ENCODE measurements at places on chromosomes 4 and X.

DNA sequence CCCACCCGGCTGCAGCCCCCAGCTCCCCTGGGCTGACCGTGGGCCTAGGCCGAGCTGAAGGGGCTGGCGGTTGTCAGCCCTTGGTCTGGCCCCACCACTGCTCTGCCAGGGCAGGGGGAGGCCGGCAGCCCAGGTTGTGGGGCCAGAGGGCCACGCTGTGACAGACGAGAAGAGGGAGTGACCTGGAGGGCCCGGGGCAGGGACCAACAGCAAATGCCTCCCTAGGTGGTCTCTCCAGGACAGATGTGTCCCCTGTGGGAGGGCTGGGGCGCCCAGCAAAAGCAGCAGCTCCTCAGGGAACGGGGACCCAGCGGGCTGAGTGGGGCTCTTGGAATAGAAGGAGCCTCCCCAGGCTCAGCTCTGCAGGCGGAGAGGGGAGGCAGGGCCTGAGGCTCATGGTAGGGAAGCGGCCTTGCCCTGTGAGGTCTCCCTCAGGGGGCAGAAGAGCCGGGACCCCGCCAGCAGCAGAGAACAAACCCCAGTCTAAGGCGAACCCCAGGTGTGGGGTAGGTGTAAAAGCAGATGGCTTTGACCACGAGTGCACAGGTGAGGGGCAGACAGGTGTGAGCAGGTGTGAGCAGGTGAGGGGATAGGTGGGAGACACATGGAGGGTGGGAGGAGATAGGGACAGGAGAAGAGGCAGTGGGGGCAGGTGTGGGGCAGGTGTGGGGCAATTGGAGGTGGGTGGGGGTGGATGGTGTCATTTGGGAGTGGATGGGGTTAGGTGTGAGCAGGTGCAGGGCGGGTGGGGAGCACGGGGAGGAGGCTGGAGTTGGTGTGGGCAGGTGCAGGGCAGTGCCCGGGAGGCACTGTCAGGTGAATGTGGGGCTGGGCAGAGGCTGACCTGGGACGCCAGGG lies 34.1 kb upstream of the SPON2 start:
- no peak for DNase-seq

DNA sequence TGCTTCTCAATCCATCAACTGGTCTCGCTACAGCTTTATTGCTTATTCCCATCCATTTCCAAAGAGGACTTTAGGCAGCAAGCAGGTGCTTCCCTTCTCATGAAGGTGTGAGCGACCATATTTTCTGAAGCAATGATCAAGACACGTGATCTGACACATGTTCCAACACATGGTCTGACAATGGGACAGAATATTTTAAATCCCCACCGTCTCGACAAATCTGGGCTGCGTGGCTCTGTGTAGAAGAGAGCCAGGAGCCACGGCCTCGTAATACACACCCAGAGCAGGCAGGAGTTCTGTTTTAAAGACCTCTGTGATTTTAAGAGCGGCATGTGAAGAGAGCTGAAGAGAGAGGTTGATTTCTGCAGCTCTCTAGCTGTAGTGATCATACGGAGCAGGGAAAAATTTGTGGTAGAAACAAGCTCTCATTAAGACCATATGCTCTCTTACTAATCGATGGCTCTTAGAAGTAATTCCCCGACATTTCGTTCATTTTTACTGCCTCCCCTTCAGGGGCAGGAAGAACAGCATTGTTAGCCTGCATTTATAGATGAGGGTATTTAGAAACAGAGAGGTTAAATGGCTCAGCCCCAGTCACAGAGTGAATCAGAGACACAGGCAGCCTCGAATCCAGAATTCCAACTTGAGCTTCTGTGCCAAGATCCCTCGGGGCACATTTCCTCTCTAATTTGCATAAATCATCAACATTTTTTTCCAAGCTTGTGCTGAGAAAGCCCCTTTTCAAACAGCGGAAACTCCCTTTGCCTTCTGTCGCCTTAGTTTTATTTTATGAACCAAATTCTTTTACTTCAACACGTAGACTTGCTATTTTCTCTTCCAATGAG lies 91.0 kb upstream of the BCOR start:
- DNase-seq = no peak

- DNase-seq = no peak
Observed at GRCh38 chr4:139312552-139313332, 10.5 kb upstream of the NDUFC1 start.

GRCh38 chrX:31258166-31258565 lies 186.3 kb upstream of the FTHL17 start:
- DNase-seq = no peak

GRCh38 chr4:85929961-85930665 lies 429.7 kb downstream of the MAPK10 start:
- DNase-seq = no peak

GRCh38 chr4:96145601-96146000 lies 305.7 kb downstream of the PDHA2 start:
- no peak for DNase-seq

DNA sequence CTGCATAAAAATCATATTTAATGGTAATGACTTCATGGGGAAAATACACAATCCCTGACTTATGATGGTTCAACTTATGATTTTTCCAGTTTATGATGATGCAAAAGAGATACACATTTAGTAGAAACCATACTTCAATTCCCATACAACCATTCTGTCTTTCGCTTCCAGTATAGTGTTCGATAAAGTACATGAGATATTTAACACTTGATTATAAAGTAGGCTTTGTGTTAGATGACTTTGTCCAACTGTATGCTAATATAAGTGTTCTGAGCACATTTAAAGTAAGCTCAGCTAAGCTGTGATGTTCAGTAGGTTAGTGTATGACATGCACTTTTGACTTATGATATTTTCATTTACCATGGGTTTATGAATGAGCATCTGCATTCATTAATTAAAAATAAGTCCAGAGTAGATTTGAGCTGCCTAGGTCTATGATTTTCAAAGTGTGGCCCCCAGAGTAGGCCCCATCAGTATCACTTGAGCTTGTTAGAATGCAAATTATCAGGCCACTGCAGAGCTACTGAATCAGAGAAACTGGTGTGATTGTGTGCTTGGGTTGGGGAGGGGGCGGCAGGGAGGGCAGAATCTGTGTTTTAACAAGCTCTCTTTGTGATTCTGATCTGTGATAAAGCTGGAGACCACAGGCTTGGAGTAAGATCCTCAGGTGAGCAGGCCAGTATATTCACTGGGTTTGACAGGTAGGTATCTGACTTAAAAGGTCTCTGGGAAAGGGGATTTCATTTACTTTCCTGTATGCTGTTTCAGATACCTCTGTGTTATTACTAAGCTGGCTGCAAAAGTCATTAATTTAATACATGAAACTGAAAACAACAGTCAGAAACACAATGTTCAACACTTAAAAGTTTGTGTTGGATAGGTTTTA lies 8.4 kb downstream of the ATP10D start:
- DNase-seq = no peak

DNA sequence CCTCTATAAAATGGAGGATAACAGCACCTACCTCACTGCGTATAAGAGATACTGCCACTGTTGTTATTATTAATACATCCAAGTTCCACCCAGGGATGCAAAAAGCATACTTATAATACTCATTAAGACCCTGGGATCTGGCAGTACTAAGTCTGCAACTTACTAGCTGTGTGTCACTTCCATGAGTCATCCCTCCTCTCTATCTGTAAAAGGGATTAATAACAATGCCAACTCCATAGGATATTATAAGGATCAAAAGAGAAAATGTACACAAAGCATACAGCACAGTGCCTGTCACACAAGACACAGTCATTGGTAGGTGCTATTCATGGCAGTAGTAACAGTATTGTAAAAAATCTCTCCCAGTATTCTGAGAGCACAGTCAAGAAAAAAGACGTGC lies 216.7 kb downstream of the HS6ST2 start:
- no peak for DNase-seq

DNA sequence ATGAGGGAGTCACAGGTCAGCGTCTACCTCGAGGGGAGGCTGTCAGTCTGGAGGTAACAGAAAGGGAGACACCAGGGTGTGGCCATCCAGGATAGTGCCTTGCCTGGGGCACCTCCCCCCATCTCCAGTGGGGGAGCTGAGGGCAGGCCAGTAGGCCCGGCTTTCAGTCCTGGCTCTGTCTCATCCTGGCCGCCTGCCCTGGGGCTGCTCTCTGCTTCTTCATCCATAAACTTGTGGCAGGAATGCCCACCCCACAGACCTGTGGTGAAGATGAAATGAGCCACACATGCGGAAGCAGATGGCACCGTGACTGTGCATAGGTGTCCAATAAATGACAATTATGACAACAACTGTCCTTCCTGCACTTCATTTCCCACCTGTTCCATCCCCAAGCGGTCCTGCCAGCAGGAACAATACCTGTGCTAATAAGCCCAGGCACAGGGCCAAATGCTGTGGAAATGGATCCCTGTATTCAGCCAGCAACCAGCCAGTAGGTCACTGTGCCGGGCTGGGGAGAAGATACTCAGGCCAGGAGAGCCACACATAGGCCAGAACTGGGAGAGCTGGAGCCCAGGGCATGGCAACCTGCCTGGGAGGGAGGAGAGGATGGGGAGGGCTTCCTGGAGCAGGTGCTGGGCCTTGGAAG lies 30.2 kb downstream of the TRO start:
- no peak for DNase-seq

DNA sequence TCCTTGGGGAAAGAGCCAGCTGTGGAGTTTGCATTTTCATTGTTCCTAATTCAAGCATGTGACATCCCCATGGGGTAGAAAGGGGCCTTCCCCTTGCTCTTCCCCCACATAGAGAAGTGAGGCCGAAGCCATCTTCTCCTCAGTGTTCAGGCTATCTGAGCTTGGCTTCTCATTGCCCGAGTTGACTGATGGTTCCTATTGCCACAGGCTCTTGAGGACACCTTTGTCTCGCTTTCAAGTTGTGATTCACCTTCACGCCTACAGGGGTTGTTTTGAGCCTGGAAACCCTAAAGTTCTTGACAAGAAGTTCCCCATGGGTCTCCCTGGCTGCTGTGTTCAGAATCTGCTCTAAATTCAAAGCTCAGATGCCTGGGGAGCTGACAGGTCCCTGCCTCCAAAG lies 25.0 kb downstream of the CCNQ start:
- no peak for DNase-seq

GRCh38 chr4:82865592-82865991 lies 25.4 kb downstream of the SEC31A start:
- DNase-seq = peak; percentile 81
